Cerebellar cortex (tissue), 1 donor: ENCODE measurements at places on chromosomes 1 and 21.

DNA sequence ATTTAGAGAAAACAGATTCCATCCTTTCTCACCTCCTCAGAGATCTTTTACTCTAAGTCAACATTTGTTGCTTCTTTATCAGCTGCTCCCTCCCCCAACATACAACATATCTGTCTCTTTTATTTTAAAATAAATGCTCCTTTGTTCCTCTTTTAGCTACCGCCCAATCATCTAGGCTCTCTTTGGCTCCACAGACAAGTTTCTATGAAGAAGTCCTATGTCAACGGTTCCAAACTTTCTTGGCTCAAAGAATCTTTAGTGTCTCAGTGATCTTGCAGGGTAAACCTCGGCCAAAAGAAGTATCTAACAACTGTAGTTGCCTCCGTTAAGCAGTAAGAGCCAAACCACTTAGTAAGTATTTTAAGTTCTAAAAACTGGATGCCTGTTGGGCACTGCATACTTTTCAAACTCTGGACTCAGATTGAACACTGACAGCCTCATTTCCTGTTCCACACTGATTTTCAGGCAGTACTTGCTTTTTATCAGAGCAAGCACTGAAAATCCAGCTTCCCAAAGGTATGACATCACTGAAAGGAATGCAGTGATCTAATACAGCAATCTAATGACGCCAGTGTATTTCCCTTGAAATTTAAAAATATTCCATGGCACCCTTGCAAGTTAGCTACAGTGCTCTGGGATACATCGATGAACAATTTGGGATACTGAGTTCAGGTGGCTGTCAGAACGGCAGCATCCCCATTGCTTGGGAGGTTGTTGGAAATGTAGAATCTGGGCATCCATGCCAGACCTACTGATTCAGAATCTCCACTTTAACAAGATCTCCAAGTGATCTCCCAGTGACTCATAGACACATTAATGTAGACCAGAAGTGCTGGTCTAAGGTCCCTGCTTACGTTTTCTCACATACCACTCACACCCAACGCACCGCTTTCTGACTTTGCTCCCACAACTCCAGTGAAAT, 26.8 kb downstream of the EGLN1 start:
- DNase-seq, result no peak

DNA sequence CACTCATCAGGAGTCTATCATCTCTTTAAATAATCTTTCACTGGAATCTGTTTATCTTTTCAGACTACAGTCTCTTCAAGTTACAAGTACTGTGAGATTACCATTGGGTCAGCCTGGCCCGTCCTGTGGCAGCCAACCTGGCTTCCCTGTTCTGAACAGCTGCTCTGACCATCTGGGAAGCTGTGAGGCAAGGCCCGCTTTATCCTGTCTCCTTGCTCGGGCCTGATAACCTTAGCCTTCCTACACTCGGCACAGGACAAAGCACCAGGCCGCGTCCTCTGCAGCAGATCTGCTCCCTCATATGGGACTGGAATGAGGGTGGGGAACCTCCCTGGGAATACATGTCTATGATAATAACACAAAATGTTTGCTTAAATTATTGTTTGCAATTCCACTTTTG, 113.3 kb downstream of the PTPN14 start:
- DNase-seq, result no peak

- DNase-seq, result no peak
Measured at GRCh38 chr1:115364046-115364779, 26.2 kb upstream of the NGF start.

- no peak for DNase-seq
Measured at GRCh38 chr1:160624464-160624863, 22.4 kb downstream of the SLAMF1 start.

DNA sequence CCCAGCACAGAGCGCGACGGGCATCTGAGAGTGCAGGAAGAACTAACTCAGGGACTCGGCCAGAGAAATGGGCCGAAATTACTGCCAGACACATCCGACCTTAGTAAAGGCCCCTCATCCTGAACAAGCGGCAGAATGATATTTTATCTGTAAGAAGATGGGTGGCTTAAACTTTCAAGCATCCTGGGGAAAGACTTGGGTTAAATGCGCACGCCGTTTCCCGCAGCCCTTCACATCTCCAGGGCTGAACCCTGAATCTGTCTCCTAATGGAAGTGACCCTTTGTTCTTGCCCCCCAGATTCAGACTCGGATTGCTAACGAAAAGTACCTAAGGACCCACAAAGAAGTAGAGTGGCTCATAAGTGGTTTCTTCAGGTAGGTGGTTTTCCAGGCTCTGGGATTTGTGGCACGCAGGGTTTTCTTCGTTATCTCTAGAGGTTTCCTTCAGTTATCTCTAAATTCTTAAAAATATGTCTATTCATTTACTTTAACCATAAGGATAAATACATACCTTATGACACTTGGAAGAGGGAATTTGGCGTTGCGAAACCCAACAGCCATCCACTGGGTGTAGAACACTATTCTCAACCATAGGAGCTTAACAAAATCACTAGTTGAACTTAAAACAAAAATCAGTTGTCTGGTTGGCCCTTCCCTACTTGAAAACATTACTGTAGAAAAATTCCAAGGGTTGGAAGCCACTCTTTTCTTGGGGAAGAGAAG, 627 bp downstream of the RIIAD1 start:
- DNase-seq, result no peak

DNA sequence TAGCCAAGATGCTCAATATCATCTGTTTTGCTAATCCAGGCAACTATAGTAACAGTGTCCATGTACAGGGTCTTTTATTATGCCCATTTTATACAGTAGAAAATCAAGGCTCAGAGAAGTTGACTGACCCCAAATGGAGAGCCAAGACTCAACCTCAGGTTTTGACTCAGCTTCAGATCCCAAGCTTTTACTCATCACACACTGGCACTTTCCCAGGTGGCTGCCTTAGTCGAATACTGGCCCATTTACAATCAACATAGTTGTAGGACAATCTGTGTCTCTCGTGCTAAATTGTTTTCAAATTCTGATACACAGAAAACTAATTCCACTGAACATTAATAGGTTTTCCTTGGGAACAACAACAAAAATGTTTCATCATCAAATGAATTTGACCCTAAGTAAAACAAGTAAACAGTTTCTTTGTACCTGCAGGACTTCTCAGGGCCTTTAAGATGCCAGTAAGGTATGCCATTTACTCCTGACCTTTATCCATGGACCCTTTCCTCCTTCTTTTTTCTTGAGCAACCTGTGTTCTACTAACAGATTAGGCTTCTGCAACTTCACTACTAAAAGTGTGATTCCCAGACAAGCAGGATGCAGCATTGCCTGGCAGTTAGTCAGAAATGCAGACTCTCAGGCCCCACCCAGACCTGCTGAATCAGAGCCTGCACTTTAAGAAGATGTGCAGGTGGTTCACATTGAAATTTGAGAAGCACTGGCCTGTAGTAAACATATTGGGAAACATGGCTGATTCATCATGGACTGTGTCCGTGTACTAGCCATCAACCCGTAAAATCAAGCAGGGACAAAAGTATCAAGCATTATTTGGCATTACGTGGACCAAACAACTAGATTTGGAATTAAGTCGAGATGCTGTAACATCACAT, 128.8 kb downstream of the RRAGC start:
- no peak for DNase-seq

DNA sequence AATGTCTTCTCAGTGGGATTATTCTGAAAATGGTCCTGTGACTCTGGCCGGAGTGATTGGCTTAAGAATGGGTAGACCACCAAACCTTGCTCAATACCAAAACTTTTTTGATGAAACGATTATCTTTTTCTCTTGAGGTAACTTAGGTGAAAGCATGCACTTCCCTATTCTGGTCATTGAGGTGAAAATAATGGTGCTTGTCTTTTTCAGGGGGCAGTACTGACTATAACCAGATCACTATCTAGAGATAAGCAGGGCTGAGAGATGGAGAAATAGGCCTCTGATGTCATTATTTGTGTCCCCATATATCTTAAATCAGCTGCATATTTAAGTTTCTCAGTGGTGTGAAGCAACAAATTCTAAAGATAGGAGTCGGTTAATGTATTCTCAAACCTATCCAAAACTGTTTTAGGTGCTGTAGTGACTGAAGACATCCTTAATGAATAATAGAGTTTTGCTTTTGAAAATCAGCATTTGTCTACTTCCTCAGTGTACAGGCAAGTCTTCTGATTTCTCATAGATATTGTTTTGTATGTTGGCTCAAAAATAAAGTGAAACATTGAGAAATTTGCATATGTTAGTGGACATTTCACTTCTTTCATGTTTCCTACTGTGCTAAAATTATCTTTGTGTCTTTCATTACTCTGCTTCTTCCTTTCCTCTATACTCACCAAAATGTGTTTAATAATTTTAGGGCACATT, 735.3 kb upstream of the ADGRL4 start:
- no peak for DNase-seq

GRCh38 chr1:7333620-7334019, 437.5 kb upstream of the VAMP3 start:
- no peak for DNase-seq

- no peak for DNase-seq
Measured at GRCh38 chr1:25178917-25179561, 53.3 kb downstream of the SYF2 start.

DNA sequence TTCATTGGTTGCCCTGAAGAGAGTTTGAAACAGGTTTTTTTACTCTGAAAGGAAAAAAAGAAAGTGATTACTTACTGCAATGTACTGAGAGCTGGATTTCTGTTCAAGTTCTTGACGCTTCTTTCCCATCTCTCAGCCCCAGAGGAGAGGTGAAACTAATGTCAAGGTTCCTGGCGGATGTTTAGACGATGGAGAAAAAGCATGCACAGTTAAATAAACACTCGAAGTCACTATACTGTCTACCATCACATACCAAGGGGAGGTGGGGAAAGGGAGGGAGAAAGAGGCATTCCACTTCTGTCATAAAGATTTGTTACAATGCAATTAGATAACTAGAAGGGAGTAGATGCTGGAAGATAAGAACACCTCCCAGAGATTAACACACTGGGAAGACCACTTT, 177.0 kb upstream of the TNR start:
- DNase-seq, result no peak

DNA sequence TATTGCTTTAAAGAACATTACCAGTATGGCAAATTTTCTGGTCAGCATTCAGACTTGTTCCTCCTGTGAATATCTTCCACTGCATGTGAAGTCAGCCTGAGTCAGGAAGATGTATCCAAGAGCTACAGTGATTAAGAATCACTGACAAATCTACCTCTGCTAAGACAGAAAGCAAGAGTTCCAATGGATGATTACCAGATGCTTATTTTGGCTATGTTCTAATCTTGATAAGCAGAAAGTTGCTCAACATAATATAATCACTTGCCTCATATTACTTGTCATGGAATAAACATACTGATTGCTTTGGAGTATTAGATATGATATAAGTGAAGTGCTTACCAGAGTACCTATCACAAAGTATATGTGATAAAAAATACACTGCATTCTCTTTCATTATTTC, 738.1 kb downstream of the ADGRL2 start:
- no peak for DNase-seq

DNA sequence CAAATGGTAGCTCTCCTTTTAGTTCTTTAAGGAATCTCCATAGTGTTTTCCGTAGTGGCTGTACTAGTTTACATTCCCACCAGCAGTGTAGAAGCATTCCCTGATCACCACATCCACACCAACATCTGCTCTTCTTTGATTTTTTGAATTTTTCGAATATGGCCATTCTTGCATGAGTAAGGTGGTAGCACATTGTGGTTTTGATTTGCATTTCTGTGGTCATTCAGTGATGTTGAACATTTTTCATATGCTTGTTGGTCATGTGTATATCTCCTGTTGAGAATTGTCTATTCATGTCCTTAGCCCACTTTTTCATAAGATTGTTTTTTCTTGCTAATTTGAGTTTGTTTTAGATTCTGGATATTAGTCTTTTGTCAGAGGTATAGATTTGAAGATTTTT, 84.6 kb upstream of the B3GALT2 start:
- no peak for DNase-seq

DNA sequence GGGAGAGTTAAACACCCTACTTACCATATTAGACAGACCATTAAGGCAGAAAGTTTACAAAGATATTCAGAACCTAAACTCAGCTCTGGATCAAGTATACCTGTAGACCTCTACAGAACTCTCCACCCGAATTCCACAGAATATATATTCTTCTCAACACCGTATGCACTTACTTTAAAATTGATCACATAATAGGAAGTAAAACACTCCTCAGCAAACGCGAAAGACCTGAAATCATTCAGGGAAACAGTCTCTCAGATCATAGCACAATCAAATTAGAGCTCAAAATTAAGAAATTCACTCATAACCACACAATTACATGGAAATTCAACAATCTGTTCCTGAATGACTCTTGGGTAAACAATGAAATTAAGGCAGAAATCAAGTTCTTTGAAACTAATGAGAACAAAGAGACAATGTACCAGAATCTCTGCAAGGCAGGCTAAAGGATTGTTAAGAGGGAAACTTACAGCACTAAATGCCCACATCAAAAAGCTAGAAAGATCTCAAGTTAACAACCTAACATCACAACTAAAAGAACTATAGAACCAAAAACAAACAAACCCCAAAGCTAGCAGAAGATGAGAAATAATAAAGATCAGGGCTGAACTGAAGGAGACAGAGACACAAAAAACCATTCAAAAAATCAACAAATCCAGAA, 19.1 kb downstream of the CD84 start:
- no peak for DNase-seq

GRCh38 chr1:46506470-46507219, 17.0 kb downstream of the DMBX1 start:
- no peak for DNase-seq

GRCh38 chr1:14811573-14811972, 213.1 kb downstream of the KAZN start:
- no peak for DNase-seq

DNA sequence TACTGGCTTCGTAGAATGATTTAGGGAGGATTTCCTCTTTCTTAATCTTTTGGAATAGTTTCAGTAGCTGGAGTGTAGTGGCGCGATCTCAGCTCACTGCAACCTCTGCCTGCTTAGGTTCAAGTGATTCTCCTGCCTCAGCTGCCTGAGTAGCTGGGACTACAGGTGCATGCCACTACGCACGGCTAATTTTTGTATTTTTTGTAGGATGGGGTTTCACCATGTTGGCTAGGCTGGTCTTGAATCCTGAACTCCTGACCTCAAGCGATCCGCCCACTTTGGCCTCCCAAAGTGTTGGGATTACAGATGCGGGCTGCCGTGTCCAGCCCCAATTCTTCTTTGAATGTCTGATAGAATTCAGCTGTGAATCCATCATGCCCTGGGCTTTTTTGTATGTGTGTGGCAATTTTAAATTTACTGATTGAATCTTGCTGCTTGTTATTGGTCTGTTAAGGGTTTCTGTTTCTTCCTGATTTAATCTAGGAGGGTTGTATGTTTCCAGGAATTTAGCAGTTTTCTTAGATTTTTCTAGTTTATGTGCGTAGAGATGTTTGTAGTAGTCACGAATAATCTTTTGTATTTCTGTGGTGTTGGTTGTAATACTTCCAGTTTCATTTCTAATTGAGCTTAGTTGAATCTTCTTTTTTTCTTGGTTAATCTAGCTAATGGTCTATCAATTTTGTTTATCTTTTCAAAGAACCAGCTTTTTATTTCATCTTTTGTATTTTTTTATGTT, 15.3 kb downstream of the MAN1C1 start:
- no peak for DNase-seq

DNA sequence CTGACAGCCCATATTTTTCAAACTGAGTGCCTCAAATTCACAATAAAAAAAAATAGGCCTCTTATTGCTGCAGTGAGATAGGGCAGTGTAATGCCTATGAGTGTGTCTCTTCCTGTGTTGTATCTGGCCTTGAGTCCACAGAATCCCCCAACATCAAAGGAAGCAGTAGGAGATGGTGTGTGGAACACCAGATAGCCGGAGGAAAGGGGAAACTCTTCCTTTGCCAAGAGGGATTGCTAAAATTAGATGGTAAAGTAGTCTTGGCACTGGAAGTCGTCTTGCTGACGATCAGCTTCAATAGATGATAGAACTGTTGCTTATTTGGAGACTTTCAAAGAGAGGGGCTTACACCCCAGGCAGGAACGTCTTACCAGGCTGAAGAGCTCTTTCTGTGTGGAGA, 51.8 kb downstream of the RUNX1 start:
- DNase-seq, result no peak
